Colonic mucosa (tissue), 4 donors: ENCODE measurements at places on chromosomes 13 and 19.

GRCh38 chr19:35539850-35540249 is 5.6 kb upstream of the TMEM147 start:
- no peak for DNase-seq

DNA sequence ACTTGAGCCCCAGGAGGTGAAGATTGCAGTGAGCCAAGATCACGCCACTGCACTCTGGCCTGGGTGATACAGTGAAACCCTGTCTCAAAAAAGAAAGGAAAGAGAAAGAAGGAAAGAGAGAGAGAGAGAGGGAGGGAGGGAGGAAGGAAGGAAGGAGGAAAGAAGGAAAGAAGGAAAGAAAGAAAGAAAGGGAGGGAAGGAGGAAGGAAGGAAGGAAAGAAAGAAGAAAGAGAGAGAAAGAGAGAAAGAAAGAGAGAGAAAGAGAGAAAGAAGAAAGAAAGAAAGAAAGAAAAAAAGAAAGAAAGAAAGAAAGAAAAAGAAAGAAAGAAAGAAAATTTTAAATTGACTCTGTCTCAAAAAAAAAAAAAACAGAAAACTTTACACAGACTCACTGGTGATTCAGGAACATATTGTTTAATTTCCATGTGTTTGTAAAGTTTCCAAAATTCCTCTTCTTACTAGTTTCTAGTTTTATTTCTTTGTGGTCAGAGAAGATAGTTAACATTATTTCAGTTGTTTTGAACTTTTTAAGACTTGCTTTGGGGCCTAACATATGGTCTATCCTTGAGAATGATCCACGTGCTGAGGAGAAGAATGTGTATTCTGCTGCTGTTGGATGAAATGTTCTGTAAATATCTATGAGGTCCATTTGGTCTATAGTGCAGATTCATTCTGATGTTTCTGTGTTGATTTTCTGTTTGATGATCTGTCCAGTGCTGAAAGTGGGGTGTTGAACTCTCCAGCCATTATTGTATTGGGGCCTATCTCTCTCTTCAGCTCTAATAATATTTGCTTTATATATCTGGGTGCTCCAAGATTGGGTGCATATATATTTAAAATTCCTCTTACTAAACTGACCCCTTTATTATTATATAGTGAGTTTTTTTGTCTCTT is 204.4 kb upstream of the SERP2 start:
- DNase-seq, result no peak

GRCh38 chr19:2607712-2608601 is 94.5 kb downstream of the GNG7 start:
- DNase-seq, result no peak

DNA sequence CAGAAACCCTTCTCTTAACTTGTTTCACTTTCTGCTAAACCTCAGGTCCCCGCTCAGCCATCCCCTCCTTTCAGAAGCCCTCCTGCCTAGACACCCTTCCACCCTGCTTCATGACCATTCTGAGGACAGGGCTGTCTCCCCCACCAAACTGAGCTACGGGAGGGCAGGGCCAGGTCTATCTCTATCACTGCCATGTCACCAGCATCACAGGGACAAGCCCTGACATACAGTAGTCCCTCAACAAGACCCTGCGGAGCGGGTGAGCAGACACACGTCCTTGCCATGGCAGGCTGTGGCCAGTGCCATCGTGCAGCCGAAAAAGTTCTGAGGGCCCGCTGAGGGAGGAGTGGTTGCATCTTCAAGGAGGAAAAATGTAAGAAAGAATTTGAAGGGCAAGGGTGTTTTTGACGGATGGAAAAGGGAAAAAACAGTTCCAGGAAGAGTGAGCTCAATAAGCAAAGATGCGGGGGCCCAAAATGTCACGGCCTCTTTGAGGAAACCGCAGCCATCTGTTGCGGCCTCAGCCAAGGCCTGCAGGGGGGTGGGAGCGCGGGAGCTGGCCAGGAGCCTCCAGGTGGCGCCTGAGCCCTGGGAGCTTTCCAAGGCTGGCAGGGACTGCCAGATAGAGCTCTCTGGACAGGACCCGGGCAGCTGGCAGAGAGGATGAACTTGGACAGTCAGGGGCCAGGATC is 8.1 kb downstream of the PTGIR start:
- no peak for DNase-seq

DNA sequence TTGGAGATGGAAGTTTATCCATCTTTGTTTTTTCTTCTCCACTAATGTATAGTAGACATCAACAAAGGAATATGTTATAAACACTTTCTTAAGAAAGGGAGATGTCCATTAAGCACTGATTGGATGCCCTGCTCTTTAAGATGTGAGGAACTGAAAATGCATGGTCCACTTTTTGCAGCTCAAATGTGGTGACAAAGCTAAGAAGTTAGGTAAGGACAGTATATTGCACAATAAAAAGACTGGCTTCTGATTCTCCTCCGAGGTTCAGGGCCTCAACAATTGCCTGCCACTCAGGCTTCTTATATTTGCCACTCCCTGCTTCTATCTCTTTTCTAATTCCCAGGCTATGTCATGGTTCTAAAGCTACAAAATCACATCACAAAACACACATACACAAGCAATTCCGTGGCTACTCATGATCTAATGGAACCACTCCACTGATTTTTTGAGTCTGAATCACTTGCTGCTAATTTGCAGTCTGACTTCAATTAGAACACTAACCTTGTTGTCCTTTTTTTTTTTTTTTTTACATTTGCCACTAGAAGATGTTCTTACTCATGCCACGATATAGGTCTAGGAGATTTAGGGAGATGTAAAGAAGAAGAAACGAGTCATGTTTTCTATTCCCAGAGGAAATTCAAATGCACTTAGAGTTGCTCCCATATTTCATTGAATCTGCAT is 29.6 kb upstream of the TNFSF11 start:
- DNase-seq, result no peak
